ENCODE measurements at places on chromosomes 7 and 10. TPM values are rescaled to one million over a fixed set of nuclear protein-coding genes. Genes with fewer than 3 reads are reported as not detected.

- H3K4me3 ChIP-seq = no peak overlapping the region
- H3K36me3 ChIP-seq = no peaks in the 10 kb centered on the region
- no peaks in the 10 kb centered on the region for H3K4me1 ChIP-seq
- no peak for DNase-seq
- no peak overlapping the region for H3K27ac ChIP-seq
- H3K27me3 ChIP-seq = no peaks in the 10 kb centered on the region
Observed at GRCh38 chr10:101875068-101875688, 31.6 kb upstream of the KCNIP2 start.

- H3K36me3 ChIP-seq = no peaks in the 10 kb centered on the region
- H3K27ac ChIP-seq = peak overlapping the region; percentile 77
- peaks cover 22% of the 10 kb centered on the region for H3K4me1 ChIP-seq
- no peaks in the 10 kb centered on the region for H3K27me3 ChIP-seq
- no peak for DNase-seq
Observed at GRCh38 chr10:79147796-79148451, 79.2 kb downstream of the ZMIZ1 start.

DNA sequence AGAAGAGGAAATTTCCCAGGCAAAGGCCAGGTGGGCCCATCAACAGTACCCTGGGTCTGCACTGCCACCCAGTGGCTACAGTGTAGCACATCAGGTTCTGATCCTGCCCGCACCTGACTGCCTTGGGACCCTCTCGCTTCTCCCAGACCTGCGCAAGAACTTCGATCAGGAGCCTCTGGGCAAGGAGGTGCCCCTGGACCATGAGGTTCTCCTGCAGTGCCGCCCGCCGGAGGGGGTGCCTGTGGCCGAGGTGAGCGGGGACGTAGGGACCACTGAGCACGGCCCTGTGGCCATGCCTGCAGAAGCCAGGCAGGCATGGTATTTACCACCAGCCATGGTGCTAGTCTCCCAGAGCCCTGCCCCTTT is 33.9 kb upstream of the SLC29A3 start:
- no peaks in the 10 kb centered on the region for H3K36me3 ChIP-seq
- no peak for DNase-seq
- H3K27ac ChIP-seq = no peak overlapping the region
- H3K27me3 ChIP-seq = no peaks in the 10 kb centered on the region
- H3K4me1 ChIP-seq = no peaks in the 10 kb centered on the region

GRCh38 chr7:69676247-69676646 is 78.0 kb downstream of the AUTS2 start:
- peaks cover 46% of the 10 kb centered on the region for H3K4me1 ChIP-seq
- no peaks in the 10 kb centered on the region for H3K27me3 ChIP-seq

- no peak for DNase-seq
- H3K27me3 ChIP-seq = no peaks in the 10 kb centered on the region
- H3K4me3 ChIP-seq = no peak overlapping the region
- peaks cover 12% of the 10 kb centered on the region for H3K4me1 ChIP-seq
Observed at GRCh38 chr7:5666361-5666760, 115.1 kb downstream of the RNF216 start.

GRCh38 chr10:102674566-102674965 is 30.3 kb downstream of the TRIM8 start:
- H3K36me3 ChIP-seq = no peaks in the 10 kb centered on the region
- DNase-seq = no peak
- H3K27me3 ChIP-seq = no peaks in the 10 kb centered on the region
- H3K4me1 ChIP-seq = peaks cover 89% of the 10 kb centered on the region

- H3K36me3 ChIP-seq = no peaks in the 10 kb centered on the region
- H3K27me3 ChIP-seq = no peaks in the 10 kb centered on the region
- H3K27ac ChIP-seq = no peak overlapping the region
- no peak for DNase-seq
- peaks cover 9% of the 10 kb centered on the region for H3K4me1 ChIP-seq
- no peak overlapping the region for H3K4me3 ChIP-seq
Observed at GRCh38 chr7:24706211-24707170, 50.8 kb downstream of the GSDME start.

- no peak overlapping the region for H3K27ac ChIP-seq
- DNase-seq = no peak
- no peak overlapping the region for H3K4me3 ChIP-seq
- peaks cover 7% of the 10 kb centered on the region for H3K4me1 ChIP-seq
Observed at GRCh38 chr7:44277851-44278250, 47.5 kb downstream of the CAMK2B start.

- no peaks in the 10 kb centered on the region for H3K36me3 ChIP-seq
- no peaks in the 10 kb centered on the region for H3K4me1 ChIP-seq
- peak; percentile 13 for DNase-seq
- H3K27me3 ChIP-seq = no peaks in the 10 kb centered on the region
- no peak overlapping the region for H3K4me3 ChIP-seq
- H3K27ac ChIP-seq = peak overlapping the region; percentile 58
Observed at GRCh38 chr10:5555021-5555510, 30.3 kb downstream of the CALML3 start.

GRCh38 chr7:69946901-69947300 is 348.6 kb downstream of the AUTS2 start:
- no peak overlapping the region for H3K27ac ChIP-seq
- no peaks in the 10 kb centered on the region for H3K27me3 ChIP-seq
- H3K4me3 ChIP-seq = no peak overlapping the region
- H3K36me3 ChIP-seq = no peaks in the 10 kb centered on the region
- H3K4me1 ChIP-seq = no peaks in the 10 kb centered on the region

- H3K27ac ChIP-seq = no peak overlapping the region
- no peaks in the 10 kb centered on the region for H3K27me3 ChIP-seq
- no peaks in the 10 kb centered on the region for H3K36me3 ChIP-seq
- DNase-seq = no peak
Observed at GRCh38 chr7:139693651-139694388, 84.0 kb downstream of the HIPK2 start.

GRCh38 chr10:71188201-71188600 is 24.2 kb upstream of the UNC5B start:
- H3K4me1 ChIP-seq = no peaks in the 10 kb centered on the region
- H3K36me3 ChIP-seq = no peaks in the 10 kb centered on the region
- H3K27ac ChIP-seq = no peak overlapping the region
- H3K4me3 ChIP-seq = no peak overlapping the region
- H3K27me3 ChIP-seq = no peaks in the 10 kb centered on the region

- DNase-seq = no peak
- no peaks in the 10 kb centered on the region for H3K4me1 ChIP-seq
- H3K4me3 ChIP-seq = no peak overlapping the region
- no peaks in the 10 kb centered on the region for H3K36me3 ChIP-seq
- H3K27ac ChIP-seq = no peak overlapping the region
- no peaks in the 10 kb centered on the region for H3K27me3 ChIP-seq
Observed at GRCh38 chr10:85599081-85599480, 767.5 kb downstream of the GRID1 start.

GRCh38 chr10:80501381-80501912 is 36.3 kb upstream of the SH2D4B start:
- peaks cover 95% of the 10 kb centered on the region for H3K4me1 ChIP-seq
- H3K4me3 ChIP-seq = no peak overlapping the region
- H3K36me3 ChIP-seq = no peaks in the 10 kb centered on the region
- H3K27me3 ChIP-seq = no peaks in the 10 kb centered on the region

- H3K27ac ChIP-seq = no peak overlapping the region
- H3K36me3 ChIP-seq = no peaks in the 10 kb centered on the region
- H3K4me3 ChIP-seq = no peak overlapping the region
- no peak for DNase-seq
- H3K4me1 ChIP-seq = no peaks in the 10 kb centered on the region
Observed at GRCh38 chr10:33129141-33129995, 171.3 kb upstream of the ITGB1 start.

GRCh38 chr7:12123172-12123571 is 87.9 kb upstream of the TMEM106B start:
- no peaks in the 10 kb centered on the region for H3K4me1 ChIP-seq
- no peak overlapping the region for H3K27ac ChIP-seq
- H3K36me3 ChIP-seq = no peaks in the 10 kb centered on the region
- no peak for DNase-seq
- H3K4me3 ChIP-seq = no peak overlapping the region

- DNase-seq = no peak
- no peak overlapping the region for H3K4me3 ChIP-seq
- H3K4me1 ChIP-seq = no peaks in the 10 kb centered on the region
- H3K27me3 ChIP-seq = no peaks in the 10 kb centered on the region
Observed at GRCh38 chr10:96708456-96708855, 11.9 kb downstream of the PIK3AP1 start.

- no peaks in the 10 kb centered on the region for H3K27me3 ChIP-seq
- no peak for DNase-seq
- H3K4me1 ChIP-seq = no peaks in the 10 kb centered on the region
- no peak overlapping the region for H3K27ac ChIP-seq
- no peaks in the 10 kb centered on the region for H3K36me3 ChIP-seq
- no peak overlapping the region for H3K4me3 ChIP-seq
Observed at GRCh38 chr7:8134089-8134733, 127.8 kb downstream of the ICA1 start.

GRCh38 chr10:110444004-110444337 is 53.7 kb upstream of the DUSP5 start:
- H3K27me3 ChIP-seq = no peaks in the 10 kb centered on the region
- no peaks in the 10 kb centered on the region for H3K36me3 ChIP-seq
- no peak for DNase-seq
- H3K4me3 ChIP-seq = no peak overlapping the region
- H3K27ac ChIP-seq = no peak overlapping the region

DNA sequence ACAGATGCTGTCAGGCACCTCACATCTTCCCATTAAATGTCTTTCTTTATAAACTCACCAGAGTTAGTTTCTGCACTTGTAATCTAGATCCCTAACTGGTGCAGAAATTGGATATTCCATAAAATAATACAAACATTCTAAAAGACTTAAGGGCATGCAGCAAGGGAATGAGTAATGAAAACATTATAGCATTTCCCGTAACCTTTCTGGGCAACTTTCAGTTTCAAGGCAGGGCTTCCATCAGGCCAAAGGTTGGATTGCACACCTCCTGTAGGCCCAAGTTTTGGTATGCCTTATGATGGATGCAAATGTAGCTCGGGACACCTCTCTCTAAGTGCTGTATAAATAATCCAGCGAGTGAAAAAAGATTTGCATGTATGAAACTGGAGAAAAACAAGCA is 129.9 kb upstream of the LYZL2 start:
- no peak for DNase-seq
- H3K4me1 ChIP-seq = no peaks in the 10 kb centered on the region
- no peak overlapping the region for H3K27ac ChIP-seq
- no peaks in the 10 kb centered on the region for H3K27me3 ChIP-seq

DNA sequence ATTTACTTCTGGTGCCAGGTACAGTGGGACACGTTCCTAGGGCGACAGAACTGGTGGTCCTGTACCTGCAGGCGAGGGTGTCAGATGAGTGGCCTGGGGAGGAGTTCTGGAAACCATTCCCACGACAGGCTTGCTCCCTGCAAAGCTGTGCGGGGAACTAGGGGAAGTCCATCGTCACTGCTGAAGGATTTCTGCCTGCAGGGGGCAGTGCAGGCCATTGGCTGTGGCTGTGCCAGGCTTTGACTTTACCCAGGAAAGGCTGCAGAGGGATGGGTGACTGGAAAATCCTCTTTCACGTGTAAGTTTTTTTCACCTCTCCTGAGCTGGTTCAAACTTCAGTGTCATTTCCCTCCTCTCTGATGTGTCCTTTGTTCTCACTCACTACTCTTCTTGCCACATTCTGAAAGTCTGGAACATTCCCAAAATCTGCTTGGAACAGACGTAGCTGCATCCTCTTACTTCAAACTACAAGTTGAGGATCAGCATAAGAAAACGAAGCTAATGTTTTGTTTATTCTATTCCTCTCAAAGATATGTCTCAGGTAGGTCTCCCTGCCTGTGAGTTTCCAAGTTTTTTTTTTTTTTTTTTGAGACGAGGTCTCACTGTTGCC is 126.5 kb downstream of the SH2D4B start:
- peaks cover 9% of the 10 kb centered on the region for H3K4me1 ChIP-seq
- no peak overlapping the region for H3K27ac ChIP-seq
- no peaks in the 10 kb centered on the region for H3K36me3 ChIP-seq
- H3K27me3 ChIP-seq = no peaks in the 10 kb centered on the region

DNA sequence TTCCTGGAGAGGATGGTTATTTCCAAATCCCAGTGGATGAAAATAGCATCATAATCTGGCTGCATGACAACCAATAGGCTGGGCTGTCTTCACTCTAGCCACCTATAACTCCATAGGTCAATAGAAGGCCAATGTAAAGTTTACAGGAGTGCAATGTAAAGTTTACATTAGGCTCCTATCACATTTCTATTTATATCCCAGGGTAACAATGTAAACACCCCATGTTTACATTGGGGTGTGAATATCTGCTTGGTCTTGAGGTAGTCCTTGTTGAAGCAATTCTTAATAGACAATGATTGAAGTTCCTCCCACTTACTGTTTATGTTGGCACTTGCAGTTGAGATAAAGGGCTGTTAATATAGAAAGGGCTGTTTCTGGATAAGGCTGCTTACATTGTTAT is 21.5 kb downstream of the CH25H start:
- H3K4me1 ChIP-seq = no peaks in the 10 kb centered on the region
- DNase-seq = no peak
- no peaks in the 10 kb centered on the region for H3K27me3 ChIP-seq
- no peaks in the 10 kb centered on the region for H3K36me3 ChIP-seq
- no peak overlapping the region for H3K4me3 ChIP-seq

- no peak for DNase-seq
- H3K4me1 ChIP-seq = peaks cover 8% of the 10 kb centered on the region
- no peak overlapping the region for H3K27ac ChIP-seq
Observed at GRCh38 chr7:137591421-137591837, 247.9 kb upstream of the PTN start.

DNA sequence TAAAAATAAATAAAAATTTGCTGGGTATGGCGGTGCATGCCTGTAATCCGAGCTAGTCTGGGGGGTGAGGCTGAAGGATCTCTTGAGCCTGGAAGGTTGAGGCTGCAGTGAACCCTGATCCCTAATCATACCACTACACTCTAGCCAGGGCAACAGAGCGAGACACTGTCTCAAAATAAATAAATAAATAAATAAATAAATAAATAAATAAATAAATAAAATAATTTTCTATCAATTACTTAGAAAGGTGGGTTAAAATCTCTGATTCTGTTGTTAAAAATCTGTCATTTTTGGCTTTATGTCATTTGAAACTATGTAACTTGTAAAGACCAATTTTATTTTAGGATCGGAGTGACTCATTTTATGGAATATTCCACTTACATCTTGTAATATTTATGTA is 958.6 kb downstream of the NXPH1 start:
- no peak overlapping the region for H3K27ac ChIP-seq
- no peak for DNase-seq
- no peak overlapping the region for H3K4me3 ChIP-seq
- no peaks in the 10 kb centered on the region for H3K36me3 ChIP-seq

- no peaks in the 10 kb centered on the region for H3K36me3 ChIP-seq
- DNase-seq = no peak
- H3K4me1 ChIP-seq = no peaks in the 10 kb centered on the region
Observed at GRCh38 chr7:85474234-85474633, 287.4 kb upstream of the SEMA3D start.

GRCh38 chr10:63013755-63014154 is 119.4 kb upstream of the NRBF2 start:
- no peaks in the 10 kb centered on the region for H3K4me1 ChIP-seq
- H3K36me3 ChIP-seq = no peaks in the 10 kb centered on the region
- no peak overlapping the region for H3K27ac ChIP-seq
- no peak overlapping the region for H3K4me3 ChIP-seq
- DNase-seq = no peak
- H3K27me3 ChIP-seq = no peaks in the 10 kb centered on the region

FAM25A gene
- total RNA-seq = not detected

LRRD1 gene
- total RNA-seq = 0.42 TPM

GAD2 gene
- not detected for total RNA-seq

CALHM3 gene
- total RNA-seq = not detected

GJD4 gene
- not detected for total RNA-seq

TMEM139 gene
- total RNA-seq = 8.8 TPM

TMEM60 gene
- total RNA-seq = 12.5 TPM

GOLGA7B gene
- 6.3 TPM for total RNA-seq

SEC61G gene
- total RNA-seq = 61.4 TPM

CXCL12 gene
- total RNA-seq = 96.9 TPM

MEST gene
- total RNA-seq = 311 TPM

CPED1 gene
- total RNA-seq = 15.9 TPM

RNF148 gene
- not detected for total RNA-seq

TAS2R5 gene
- total RNA-seq = 4.8 TPM

EBF3 gene
- 33.9 TPM for total RNA-seq

ITGB8 gene
- 278 TPM for total RNA-seq
